ENCODE measurements at places on chromosomes 6 and 20.

GRCh38 chr6:29486577-29486976, 1.2 kb downstream of the MAS1L start:
- peaks cover 56% of the 10 kb centered on the region for H3K27me3 ChIP-seq
- H3K4me3 ChIP-seq: no peak overlapping the region
- DNase-seq: no peak
- H3K4me1 ChIP-seq: no peaks in the 10 kb centered on the region

GRCh38 chr20:23663180-23663579, 25.4 kb upstream of the CST3 start:
- no peak overlapping the region for H3K4me3 ChIP-seq
- H3K27me3 ChIP-seq: no peaks in the 10 kb centered on the region
- DNase-seq: no peak
- H3K4me1 ChIP-seq: no peaks in the 10 kb centered on the region
- peaks cover 2% of the 10 kb centered on the region for H3K36me3 ChIP-seq

- H3K27ac ChIP-seq: no peak overlapping the region
- no peaks in the 10 kb centered on the region for H3K36me3 ChIP-seq
- no peaks in the 10 kb centered on the region for H3K27me3 ChIP-seq
- DNase-seq: no peak
- H3K4me1 ChIP-seq: no peaks in the 10 kb centered on the region
Measured at GRCh38 chr6:21264288-21265033, 329.1 kb upstream of the SOX4 start.

DNA sequence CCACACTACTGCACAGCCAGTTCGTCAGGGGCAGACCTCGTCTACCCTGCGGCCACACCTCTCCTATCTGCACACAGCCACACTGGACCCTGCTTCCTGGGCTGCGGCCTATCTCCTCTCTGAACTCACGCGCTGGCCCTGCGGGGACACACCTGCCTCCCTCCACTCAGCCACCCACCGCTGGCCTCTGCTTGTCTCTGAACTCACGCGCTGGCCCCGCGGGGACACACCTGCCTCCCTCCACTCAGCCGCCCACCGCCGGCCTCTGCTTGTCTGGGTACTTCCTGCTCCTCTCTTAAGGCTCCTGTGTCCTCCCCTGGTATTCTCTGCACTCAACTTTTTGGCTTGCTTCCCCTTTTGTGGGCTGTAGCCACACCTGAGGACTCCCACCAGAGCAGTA, 52.3 kb downstream of the HUS1B start:
- DNase-seq: no peak
- H3K4me1 ChIP-seq: no peaks in the 10 kb centered on the region
- H3K4me3 ChIP-seq: no peak overlapping the region
- H3K36me3 ChIP-seq: peaks cover 31% of the 10 kb centered on the region

DNA sequence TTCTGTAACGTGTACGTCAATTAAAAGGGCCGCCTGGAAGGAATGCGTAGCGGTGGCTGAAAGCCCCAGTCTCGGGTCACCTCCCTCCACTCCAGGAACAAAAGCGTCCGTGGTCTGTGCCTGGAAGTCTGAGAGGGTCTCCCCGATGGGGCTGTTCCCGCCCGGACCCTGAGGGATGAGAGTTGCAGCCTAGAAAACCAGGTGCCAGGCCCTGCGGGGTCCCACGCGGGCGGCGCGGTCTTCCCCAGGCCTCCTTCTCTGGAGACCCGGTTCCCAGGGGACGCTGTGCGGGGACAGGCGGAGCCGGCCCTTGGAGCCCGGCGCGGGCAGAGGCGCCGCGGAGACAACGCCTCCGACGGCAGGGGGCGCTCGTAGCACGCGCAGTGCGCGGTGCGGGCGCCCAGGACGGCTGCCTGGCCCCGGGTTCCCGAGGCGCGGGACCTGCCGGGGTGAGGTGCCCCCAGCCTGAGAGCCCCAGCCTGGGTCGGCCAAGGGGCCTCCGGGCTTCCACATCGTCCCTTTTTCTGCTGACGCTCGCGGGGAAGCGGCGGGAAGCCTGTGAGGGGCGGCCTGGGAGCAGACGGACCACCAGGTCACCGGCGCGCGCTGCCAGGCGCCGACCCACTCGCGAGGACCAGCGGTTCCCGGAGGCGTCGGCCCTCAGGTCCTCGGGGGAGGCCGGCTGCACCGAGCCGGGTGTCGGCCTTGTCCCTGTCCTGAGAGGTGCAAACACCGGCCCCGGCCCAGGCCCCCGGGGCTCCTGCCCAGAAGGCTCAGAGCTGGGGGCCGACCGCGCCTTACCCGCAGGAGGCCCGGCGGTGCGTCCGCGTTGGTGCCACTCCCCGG, 5.3 kb upstream of the FOXC1 start:
- H3K4me1 ChIP-seq: peaks cover 11% of the 10 kb centered on the region
- peaks cover 6% of the 10 kb centered on the region for H3K36me3 ChIP-seq
- no peak overlapping the region for H3K27ac ChIP-seq
- H3K27me3 ChIP-seq: peaks cover 90% of the 10 kb centered on the region

DNA sequence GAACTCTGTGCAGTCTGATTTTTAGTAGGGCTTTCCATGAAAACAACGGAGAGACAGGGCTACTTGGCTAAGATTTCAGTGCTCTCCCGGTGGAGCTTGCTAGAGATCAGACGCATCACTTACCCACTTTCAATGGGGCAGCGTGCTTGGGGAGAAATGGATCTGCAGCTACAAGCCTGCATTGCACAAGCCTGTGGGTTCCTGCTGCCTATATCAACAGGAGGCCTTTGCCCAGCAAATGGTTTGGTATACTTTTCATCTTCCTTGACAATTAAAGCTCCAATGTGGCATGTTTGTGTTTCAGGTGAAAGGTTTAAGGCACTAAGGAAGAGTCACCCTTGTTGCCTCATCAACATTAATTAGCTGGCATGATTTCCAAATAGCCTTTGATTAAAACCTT, 136.0 kb upstream of the FOXQ1 start:
- DNase-seq: no peak
- no peak overlapping the region for H3K27ac ChIP-seq
- no peak overlapping the region for H3K4me3 ChIP-seq
- no peaks in the 10 kb centered on the region for H3K4me1 ChIP-seq
- no peaks in the 10 kb centered on the region for H3K36me3 ChIP-seq
- H3K27me3 ChIP-seq: peaks cover 34% of the 10 kb centered on the region

- no peaks in the 10 kb centered on the region for H3K4me1 ChIP-seq
- H3K27ac ChIP-seq: no peak overlapping the region
- DNase-seq: no peak
- no peak overlapping the region for H3K4me3 ChIP-seq
- peaks cover 59% of the 10 kb centered on the region for H3K27me3 ChIP-seq
Measured at GRCh38 chr6:33171016-33171879, 21.0 kb downstream of the COL11A2 start.

DNA sequence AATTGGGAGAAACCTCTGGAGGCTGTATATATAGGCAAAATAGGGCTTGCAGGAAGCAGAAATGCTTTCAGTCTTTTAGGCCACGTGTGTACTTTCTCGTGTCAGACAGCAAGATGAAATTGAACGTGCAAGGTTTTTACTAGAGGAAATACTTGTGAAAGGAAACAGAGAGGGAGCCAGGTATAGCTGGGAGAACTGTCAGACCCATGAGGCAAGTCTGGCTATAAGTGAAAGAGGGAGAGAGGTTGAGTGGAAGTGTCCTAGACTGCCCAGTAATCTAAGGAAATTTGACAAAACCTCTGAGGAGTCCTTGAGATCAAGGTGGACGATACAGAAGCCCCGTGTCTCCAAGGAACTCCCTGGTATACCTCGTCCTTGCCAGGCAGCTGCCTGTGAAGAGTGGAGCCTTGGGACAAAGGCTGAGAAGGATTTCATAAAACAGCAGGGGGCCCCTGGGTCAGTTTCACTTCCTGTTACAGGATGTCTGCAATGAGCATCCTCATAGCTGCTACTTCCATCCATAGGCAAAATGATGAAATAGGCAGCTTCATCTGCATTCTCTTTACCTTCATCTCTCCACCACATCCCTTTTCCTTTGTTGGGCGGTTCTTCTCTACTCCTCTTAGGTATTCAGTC, 114.4 kb upstream of the MAP3K7 start:
- no peaks in the 10 kb centered on the region for H3K36me3 ChIP-seq
- H3K4me3 ChIP-seq: no peak overlapping the region
- H3K4me1 ChIP-seq: no peaks in the 10 kb centered on the region
- no peaks in the 10 kb centered on the region for H3K27me3 ChIP-seq

- H3K4me1 ChIP-seq: no peaks in the 10 kb centered on the region
- H3K36me3 ChIP-seq: peaks cover 4% of the 10 kb centered on the region
- H3K4me3 ChIP-seq: no peak overlapping the region
- no peak for DNase-seq
- H3K27ac ChIP-seq: no peak overlapping the region
Measured at GRCh38 chr6:21861942-21862341, 268.4 kb downstream of the SOX4 start.

- H3K27ac ChIP-seq: peak overlapping the region; percentile 85
Measured at GRCh38 chr6:26304797-26305640, 60.0 kb upstream of the BTN3A2 start.

- no peak overlapping the region for H3K4me3 ChIP-seq
- H3K27me3 ChIP-seq: no peaks in the 10 kb centered on the region
- DNase-seq: no peak
- H3K27ac ChIP-seq: peak overlapping the region; percentile 51
Measured at GRCh38 chr6:20632696-20633095, 98.4 kb downstream of the CDKAL1 start.

GRCh38 chr6:151917531-151918329, 110.2 kb downstream of the ESR1 start:
- DNase-seq: no peak
- H3K4me1 ChIP-seq: no peaks in the 10 kb centered on the region
- no peak overlapping the region for H3K4me3 ChIP-seq
- H3K27me3 ChIP-seq: no peaks in the 10 kb centered on the region

GRCh38 chr20:61464307-61465303, 212.5 kb downstream of the CDH4 start:
- no peaks in the 10 kb centered on the region for H3K27me3 ChIP-seq
- H3K4me1 ChIP-seq: no peaks in the 10 kb centered on the region
- no peaks in the 10 kb centered on the region for H3K36me3 ChIP-seq
- H3K4me3 ChIP-seq: no peak overlapping the region

- no peaks in the 10 kb centered on the region for H3K36me3 ChIP-seq
- no peak overlapping the region for H3K4me3 ChIP-seq
- no peak for DNase-seq
- no peaks in the 10 kb centered on the region for H3K4me1 ChIP-seq
- H3K27me3 ChIP-seq: no peaks in the 10 kb centered on the region
Measured at GRCh38 chr6:65964261-65964660, 257.2 kb upstream of the EYS start.

DNA sequence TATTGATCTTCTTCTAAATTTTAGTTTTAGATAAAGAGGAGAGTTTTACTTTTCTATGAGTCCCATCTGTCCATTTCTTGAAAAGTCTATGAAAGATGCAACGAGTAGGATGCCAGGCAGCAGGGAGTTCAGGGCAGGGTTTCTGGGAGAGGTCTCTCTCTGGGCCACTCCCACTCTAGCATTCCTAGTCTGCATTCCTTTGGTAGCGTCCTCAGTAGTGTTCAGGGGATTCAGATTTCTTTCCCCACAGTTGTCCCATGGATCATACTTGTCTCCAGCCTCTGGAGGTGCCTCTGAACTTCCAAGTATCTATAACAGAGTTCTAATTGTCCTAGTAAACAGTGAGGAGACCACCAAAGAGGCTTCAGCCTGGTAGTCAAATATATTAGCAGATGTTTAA, 225.3 kb downstream of the RIMS1 start:
- no peaks in the 10 kb centered on the region for H3K4me1 ChIP-seq
- H3K27ac ChIP-seq: no peak overlapping the region
- no peak overlapping the region for H3K4me3 ChIP-seq
- no peaks in the 10 kb centered on the region for H3K36me3 ChIP-seq
- no peak for DNase-seq
- H3K27me3 ChIP-seq: no peaks in the 10 kb centered on the region

DNA sequence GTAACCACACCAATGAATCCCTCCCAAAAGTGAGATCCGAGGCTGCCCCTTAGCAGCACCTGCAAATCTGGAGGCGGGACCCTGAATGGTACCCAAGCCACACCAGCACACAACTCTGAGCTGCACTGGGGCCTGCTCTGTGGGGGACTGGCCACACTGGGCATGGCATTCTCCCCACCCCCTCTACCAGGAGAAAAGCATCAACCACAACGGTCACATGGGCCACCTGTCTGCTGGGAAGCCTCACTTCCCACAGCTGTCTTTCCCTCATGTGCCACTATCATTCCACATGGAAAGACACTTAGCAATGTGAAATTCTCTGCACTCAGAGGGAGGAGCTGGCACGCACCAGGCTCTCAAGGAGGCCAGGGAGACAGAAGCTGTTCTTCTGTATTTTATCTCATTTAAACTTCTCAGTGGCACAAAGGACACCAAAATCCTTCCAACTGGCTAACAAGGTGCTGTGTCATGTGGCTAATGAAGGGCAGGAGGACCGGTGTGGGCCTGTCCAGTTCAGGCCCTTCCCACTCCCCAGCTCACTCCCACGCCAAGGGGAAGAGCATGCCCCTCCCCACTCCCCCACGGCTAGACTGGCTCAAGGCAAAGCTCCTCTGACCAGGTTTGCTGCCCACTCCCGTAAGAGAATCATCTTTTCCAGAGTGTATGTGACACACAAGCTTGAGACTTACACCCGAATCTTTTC, 19.0 kb downstream of the YTHDF1 start:
- H3K36me3 ChIP-seq: peaks cover 55% of the 10 kb centered on the region
- no peak overlapping the region for H3K4me3 ChIP-seq
- DNase-seq: no peak
- H3K27ac ChIP-seq: no peak overlapping the region
- H3K4me1 ChIP-seq: peaks cover 16% of the 10 kb centered on the region
- no peaks in the 10 kb centered on the region for H3K27me3 ChIP-seq

DNA sequence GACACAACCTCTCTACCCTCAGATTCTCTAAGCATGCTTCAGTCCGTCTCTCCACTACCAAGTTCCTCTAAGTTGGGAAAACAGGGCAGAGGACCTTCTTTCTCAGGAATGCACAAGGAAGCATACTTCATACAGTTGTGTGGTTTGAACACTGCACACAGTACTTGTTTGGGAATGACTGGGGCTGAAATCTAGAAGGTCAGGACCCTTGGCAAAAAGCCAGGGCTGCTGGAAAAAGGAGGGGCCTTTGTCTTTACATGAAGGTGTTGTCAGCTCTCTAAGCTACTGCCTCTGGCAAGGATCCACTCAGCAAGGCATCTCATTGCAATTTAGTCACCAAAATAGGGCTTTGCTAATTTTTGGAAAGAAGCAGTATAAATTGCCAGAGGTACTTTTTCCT, 20.7 kb upstream of the HEY2 start:
- no peak for DNase-seq
- no peaks in the 10 kb centered on the region for H3K36me3 ChIP-seq
- no peak overlapping the region for H3K4me3 ChIP-seq
- no peaks in the 10 kb centered on the region for H3K4me1 ChIP-seq
- H3K27ac ChIP-seq: no peak overlapping the region

All from effector memory CD8-positive, alpha-beta T cell (primary cell).